Activated gamma-delta T cell (primary cell): ENCODE measurements at places on chromosomes 5 and 9.

DNA sequence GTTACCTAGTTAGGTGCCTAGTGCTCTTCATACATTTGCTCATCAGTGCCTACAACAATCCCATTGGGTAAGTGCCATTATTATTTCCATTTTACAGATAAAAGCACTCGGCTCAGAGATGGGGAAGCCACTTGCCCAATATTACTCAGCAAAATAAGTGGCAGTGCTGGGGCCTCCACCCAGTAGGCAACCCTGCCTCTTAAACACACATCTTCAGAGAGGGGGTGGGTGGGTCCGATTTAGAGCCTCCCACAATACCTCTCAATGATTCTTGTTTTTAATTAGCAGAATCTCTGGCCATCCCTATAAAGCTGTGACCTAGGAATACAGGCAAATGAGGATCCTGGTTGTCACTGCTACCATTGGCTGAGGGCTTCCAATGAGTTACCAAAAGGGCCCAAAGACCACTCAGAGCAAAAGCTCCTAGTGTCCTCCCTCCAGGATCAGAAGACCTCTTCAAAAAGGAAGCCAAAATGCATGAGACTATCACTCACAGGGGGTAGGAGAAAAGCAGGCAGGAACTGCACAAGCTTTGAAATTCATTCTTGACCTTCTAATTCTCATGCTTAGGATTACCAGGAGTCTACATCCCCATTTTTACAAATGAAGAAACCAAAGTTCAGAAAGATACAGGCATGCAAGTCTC, 36.1 kb upstream of the UBE2D2 start:
- DNase-seq, result no peak

- no peak for DNase-seq
Observed at GRCh38 chr9:134942788-134943184, 25.1 kb upstream of the FCN1 start.

DNA sequence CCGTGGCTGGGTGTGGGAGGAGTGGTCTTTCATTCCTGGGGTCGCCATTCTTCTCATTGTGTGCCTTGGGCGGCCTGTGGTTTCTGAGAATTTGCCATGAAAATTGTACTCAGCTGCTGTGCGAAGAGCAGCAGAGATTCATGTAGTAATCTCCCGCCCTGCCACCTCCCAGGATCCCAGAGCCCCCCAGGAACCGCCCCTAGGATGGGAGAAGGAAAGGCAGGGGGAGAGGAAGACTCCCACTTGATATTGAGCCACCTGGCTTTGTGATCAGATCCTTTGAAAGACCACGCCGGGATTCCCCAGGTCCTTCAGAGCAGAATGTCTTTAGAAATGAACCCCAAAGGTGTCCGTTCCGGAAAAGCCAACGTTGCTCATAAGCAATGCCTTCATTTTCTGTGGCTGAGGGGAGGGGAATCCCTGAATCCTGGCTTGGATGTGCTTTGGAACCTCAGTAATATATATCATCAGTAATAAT, 27.6 kb downstream of the NEURL1B start:
- DNase-seq, result no peak

- DNase-seq, result no peak
Observed at GRCh38 chr5:102715082-102715807, 39.9 kb upstream of the PAM start.

GRCh38 chr9:92151691-92152393, 36.6 kb upstream of the SPTLC1 start:
- no peak for DNase-seq

- DNase-seq, result no peak
Observed at GRCh38 chr5:39829441-39829840, 404.7 kb upstream of the DAB2 start.

- DNase-seq, result no peak
Observed at GRCh38 chr5:63963080-63963735, 963 bp upstream of the HTR1A start.

- no peak for DNase-seq
Observed at GRCh38 chr9:133023117-133023890, 7.5 kb upstream of the GTF3C5 start.

GRCh38 chr5:176446884-176447590, 1.1 kb upstream of the FAF2 start:
- DNase-seq, result no peak

DNA sequence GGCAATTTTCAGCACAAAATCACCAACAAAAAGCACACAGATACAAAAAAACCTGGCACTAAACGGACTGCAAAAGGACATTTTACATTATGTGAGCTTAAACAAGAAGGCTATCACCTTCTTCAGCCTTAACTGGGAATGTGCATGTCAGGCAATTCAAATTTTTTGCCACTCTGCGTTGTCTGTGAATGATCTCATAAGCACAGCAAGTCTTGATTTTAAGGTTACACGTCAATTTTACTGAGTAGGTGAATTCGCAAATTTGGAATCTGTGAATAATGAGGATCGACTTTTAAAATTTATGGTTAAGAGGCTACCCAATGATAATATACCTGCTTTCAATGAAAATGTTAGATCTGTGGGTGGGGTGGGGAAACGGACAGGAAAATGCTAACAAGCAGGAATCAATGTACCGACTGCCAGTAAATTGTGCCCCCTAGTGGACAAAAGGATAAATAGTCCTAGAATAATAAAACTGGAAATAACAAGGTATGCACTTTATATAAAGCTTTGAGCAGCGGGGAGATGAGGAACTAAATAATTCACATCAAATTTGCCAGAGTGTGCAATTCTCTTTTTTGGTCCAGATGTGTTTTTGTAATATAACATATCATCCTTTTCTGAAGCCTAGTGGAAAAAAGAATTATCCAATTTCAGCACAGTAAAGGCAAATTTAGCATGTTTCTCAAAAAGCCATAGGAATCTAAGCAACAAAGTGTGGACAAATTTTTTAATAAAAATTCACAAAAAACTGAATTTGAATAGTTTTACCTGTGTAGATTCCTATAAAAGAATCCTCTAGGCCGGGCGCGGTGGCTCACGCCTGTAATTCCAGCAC, 20.5 kb downstream of the EQTN start:
- DNase-seq, result no peak

DNA sequence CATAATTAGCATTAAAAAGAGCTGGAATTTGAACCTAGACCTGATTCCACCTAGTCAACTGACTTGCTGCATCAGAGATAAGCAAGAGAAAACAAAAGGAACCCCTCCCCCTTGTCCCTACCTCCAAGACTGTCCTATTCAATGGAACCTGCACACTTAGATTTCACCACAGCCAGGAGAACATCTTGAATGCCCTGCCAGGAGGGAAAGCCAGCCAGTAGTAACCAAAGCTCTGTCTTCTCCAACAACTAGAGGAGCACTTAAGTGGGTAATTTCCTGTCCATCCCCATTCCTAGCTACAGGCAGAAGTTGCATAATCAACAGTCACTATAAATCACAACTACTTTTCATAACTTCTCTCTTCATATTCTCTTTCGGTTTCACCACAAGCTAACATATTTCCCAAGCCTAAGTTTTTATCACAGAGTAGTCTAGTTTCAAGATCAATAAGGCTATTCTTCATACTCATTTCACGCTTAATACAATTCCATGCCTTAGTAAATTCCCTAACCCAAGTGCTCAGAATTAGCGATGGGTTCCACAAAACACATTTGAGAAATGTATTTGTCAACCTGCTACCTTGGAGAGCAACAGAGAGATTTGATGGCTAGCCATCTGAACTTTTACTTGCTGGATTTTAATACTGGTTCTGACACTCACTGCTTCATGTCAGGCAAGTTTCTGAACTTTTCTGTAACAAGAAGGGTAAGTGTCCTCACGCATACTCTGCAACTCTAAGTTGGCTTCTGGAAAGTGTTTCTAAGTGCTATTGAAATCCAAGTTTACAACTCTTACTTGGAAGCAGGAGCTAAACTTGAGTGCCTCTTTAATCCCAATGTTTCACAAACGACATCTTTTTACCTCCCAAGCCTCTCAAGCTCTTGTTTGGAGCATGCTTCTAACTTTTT, 2.0 kb downstream of the DENND1A start:
- DNase-seq, result no peak

DNA sequence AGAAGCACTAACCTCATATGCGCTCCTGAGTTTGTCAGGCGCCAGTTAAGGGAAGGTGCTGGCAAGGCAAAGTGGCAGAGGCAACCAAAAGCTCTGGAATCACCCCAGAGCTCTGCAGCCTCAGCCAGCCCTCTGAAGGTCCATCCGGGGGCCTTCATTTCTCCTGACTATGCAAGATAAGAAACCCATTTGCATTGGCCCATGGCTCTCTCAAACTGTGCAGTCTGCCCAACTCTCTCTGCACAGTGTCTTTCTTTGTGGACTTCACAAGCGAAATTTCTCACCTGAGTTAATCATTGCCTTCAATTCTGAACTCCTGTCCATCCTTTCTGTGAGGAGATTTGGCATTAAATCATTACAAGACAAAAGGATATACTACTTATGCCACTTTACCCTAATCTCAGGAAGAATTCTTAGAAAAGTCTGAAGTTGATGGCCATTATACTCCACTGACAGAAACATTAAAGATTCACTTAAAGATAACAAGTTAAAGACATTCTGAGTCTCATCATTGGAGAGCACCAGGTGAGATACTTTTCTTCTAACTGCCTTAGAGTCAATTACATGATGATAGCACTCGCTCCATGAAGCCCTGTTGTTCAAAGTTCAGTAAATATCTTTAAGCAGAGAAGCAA, 235.6 kb downstream of the SPOCK1 start:
- DNase-seq, result no peak

- no peak for DNase-seq
Observed at GRCh38 chr9:14180093-14180959, 133.6 kb downstream of the NFIB start.

- DNase-seq, result no peak
Observed at GRCh38 chr5:32290922-32291321, 21.8 kb downstream of the MTMR12 start.

DNA sequence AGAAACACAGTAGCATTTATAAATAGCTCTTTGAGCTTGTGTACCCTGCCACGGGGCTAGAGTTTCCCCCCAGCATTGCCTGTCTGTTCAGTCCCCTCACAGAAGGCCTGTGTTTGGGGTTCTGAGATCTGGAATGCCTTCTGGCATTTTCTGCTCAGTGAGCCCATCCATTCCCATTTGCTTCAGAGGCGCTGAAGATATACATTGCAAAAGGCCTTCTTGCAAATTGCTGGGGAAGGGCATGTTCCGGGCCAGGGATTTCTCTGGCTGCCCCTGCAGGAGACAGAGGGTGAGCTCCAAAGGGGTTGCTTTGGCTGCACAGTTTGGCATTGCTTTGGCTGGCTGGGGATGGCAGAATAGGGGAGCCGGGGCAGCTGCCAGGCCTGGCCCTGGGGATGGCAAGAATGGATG, 308.4 kb downstream of the MSX2 start:
- no peak for DNase-seq

GRCh38 chr5:112923148-112923917, 1.3 kb upstream of the REEP5 start:
- DNase-seq, result no peak

DNA sequence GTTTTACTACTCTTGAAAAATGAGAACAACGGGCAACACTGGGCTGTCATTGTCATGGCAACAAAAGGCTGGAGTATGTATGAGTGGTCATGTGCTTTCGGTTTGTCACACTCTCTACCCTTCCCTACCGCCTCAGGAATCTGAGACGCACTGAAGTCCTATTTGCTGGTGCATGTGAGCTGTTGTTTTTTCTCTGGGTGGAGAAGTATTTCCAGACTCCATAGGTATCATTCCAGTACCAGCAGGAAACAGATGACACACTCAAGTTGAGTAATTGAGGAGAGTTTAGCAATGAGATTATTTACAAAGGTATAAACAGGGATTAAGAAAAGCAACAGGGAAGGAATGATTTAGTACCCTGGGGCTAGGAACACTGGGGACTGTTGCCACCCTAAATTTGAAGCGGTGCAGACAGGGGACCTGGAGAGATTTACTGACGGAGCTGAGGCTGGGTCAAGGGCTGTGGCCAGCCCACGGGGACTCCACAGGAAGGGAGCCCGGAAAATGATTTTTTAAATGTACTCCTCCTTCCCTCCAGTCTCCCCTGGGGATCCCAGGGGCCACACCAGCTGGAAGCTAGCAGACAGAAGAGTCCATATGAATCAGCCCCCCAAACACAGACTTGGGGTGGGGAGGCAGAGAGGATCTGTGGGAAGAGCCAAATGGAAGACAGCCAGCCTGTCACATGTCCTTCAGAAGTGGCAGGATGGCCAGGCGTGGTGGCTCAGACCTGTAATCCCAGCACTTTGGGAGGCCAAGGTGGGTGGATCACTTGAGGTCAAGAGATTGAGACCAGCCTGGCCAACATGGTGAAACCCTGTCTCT, 13.2 kb upstream of the ZBTB43 start:
- no peak for DNase-seq

GRCh38 chr9:8725635-8726034, 926.1 kb upstream of the DMAC1 start:
- DNase-seq, result no peak

DNA sequence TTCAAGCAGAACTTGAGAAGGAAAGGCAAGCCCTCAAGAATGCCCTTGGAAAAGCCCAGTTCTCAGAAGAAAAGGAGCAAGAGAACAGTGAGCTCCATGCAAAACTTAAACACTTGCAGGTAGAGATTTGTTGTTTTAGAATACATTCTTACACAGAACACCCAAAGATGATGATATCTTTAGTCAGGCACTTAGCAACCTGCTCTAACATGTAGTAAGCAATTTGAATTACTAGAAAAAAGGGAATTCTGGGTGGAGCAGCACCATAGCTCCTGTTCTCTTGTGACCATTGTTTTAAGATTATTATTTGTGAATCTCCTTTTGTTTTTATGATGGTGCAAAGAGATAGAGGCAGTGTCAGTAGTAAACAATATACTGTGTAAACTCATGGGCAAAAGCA, 63.1 kb downstream of the RAB14 start:
- DNase-seq, result no peak

GRCh38 chr9:28735738-28736342, 1162.6 kb upstream of the C9orf72 start:
- DNase-seq, result no peak

- DNase-seq, result no peak
Observed at GRCh38 chr5:148998174-148998797, 64.6 kb downstream of the SH3TC2 start.

- no peak for DNase-seq
Observed at GRCh38 chr5:180297587-180298282, 5.9 kb upstream of the MAPK9 start.

DNA sequence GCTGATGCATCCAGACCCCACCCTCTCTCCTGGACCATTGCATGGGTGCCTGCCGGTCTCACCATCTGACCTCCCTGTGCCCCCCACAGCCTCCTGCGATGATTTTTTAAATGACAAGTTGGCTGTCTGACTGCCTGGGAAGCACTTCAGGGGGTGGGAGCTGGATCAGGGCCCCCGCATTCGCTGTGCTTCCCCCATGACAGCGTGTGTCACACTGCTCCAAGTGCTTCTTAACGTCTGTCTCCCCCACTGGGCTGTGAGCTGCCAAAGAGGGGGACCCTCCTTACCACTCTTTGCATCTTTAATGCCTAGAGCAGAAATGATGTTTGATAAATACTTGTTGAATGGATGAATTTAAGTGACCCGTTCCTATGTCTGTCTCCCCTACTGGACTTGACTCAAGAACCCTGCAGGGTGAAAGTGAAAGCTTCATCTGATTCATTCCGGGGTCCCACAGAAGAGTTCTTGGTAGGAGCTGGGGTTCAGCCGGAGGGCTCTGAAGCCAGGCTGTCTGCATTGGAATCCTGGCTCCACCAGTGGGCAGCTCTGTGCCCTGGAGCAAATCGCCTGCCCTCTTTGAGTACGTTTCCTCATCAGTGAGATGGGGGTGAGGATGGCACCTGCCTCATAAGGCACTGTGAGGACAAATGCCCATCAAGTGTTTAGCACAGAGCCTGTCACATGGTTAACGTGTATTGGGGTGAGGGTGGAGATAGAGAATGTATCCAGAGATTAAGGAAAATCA, 7.6 kb upstream of the EGR1 start:
- no peak for DNase-seq
